Kidney glomerular epithelial cell (primary cell): ENCODE measurements at places on chromosomes 6 and 20.

DNA sequence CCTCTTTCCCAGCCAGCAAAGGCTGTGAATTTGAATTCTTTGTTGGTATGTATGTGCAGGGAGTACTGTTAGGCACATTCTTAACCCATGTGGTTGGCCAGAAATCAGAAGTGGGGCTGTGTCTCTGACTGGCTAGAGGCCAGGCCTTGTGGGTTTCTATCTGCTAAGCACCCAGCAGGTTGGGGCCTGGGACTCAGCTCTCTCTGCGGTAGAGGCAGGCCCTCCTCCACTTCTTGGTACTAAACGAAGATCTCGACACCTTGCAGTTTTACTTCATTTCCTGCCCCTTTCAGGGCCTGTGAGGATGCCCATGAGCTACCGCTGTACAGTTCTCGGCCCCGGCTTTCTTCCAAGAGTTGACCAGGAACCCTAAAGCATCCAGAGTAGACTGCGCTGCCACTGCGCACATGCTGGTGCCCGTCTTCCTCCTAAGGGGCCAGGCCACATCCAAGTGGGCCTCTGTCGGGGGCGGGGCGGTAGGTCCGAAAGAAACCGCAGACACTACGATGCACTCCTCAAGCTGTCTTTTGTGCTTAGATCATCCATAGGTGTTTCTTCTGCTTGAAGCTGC is 51.1 kb downstream of the TCP11 start:
- peak; percentile 49 for DNase-seq

GRCh38 chr20:32115211-32115767 is 5.8 kb downstream of the TM9SF4 start:
- DNase-seq: no peak

DNA sequence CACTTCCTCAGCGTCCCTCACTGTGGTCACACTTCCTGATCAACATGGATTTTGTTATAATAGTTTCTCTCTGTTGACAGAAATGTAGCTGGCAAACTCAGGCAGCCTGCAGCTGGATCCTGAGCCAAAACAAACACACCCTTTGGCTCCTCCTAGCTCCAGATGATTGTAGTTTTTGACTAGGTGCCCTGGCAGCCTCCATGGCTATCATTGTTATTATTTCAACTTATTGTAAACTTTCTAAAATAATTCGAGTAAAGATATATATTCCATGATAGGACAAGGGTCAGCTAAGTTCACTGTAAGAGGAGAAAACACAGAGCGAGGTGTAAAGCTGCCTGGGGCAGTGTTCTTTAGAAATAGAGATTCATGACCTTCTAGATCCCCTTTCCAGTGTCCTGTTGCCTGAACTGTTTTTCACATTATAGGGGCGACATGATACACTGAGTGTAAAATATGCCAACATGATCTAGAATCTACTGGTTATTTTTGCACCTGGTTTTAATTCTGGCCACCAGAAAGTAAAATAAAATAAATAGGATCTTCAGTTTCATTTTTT is 98.2 kb upstream of the HDGFL1 start:
- peak; percentile 31 for DNase-seq

GRCh38 chr6:157625111-157625510 is 197.9 kb upstream of the SNX9 start:
- no peak for DNase-seq

DNA sequence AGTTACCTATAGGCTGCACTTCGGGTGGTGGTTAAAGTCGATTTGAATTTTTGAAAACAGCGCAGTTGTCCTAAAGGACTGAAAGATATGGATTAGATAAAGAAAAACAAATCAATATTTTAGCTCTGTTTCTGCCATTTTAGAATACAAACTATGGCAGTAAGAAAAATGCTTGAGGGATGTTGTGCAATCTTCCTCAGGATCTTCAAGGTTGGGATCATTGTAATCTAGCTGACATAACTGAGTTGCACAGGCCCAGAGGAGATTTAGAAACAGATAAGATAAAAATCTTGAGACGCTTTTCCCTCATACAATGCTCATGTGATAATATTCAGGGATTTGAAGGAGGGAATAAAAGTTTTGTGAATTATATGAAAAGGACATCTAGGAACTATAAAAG is 926 bp downstream of the PEX3 start:
- DNase-seq: no peak

- peak; percentile 52 for DNase-seq
These were observed 121.0 kb downstream of the MRPL14 start for GRCh38 chr6:44006123-44006871.

DNA sequence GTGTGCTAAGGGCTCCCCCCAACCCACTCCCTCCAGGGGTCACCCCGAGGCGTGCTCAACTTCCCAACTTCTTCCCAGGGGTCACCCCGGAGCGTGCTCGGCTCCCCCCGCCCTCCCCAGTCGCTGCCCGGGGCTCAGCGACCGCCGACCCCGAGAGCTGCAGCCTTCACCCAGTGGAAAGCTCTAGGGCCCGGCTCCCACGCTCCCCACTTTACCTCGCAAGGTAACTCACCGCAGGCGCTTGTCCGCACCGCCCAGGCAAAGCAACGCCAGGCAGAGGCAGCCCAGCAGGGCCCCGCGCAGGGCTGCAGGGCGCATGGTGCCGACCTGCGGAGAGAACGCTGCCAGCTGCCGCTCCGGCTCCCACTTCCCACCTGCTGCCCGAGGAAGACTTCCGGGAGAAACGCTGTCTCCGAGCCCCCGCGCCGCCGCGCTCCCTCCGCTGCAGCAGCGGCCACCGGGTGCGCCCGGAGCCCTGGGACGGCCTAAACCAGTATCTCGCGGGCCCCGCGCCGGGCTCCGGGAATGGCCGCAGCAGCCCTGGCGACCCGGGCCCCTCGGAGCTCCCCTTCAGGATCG is 396 bp downstream of the RNASET2 start:
- DNase-seq: no peak

GRCh38 chr20:10427060-10427692 is 6.8 kb downstream of the MKKS start:
- peak; percentile 17 for DNase-seq

DNA sequence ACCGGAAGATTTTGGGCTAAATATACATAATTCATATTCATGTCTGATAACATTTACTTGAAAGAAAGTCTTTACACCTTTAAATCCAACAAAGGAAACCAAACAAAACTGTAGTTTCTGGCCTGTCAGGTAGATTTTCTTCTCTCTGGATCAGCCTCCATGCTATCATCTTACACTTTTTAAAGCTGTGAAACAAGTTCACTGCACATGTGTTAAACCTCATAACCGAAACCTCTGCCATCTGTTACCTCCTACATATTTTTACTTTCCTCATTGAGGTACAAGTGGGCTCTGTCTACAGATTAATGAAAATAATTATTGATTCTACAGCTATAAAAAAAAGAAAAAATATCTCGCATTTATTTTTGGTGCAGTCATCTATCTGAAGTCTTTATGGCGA is 149.9 kb downstream of the RALGAPA2 start:
- no peak for DNase-seq

GRCh38 chr6:161890832-161891297 is 617.0 kb upstream of the AGPAT4 start:
- no peak for DNase-seq

- DNase-seq: peak; percentile 11
These were observed 275.8 kb upstream of the PRDM1 start for GRCh38 chr6:105810105-105810921.

- DNase-seq: no peak
These were observed 280.4 kb upstream of the TAB2 start for GRCh38 chr6:149037051-149037671.

DNA sequence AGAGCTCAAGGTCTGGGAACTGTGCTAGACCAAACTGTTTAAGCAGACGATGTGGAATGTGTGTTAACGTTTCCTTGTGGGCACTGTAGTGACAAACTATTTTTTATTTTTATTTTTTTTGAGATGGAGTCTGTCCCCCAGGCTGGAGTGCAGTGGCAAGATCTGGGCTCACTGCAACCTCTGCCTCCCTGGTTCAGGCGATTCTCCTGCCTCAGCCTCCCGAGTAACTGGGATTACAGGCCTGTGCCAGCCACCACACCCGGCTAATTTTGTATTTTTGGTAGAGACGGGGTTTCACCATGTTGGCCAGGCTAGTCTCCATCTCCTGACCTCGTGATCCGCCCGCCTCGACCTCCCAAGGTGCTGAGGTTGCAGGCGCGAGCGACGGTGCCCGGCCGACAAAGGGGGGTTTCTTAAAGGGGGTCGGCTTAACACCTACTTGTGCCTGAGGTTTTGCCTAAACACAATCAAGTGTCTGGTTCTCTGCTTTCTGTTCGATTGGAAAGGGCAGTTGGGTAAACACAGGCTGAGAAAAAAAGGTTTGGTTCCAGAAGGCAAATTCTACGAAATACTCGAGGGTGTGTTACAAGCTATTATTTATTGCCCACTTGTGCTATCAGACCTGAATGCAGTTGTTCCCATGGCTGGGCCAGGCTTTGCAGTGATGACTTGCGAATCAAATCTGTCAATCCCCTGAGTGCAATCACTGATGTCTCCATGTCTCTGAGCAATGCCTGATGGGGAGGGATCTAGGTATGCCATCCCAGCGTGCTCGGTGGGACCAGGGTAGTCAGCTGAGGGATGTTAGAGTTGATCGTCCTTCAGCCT is 1.3 kb downstream of the NOP56 start:
- DNase-seq: no peak

DNA sequence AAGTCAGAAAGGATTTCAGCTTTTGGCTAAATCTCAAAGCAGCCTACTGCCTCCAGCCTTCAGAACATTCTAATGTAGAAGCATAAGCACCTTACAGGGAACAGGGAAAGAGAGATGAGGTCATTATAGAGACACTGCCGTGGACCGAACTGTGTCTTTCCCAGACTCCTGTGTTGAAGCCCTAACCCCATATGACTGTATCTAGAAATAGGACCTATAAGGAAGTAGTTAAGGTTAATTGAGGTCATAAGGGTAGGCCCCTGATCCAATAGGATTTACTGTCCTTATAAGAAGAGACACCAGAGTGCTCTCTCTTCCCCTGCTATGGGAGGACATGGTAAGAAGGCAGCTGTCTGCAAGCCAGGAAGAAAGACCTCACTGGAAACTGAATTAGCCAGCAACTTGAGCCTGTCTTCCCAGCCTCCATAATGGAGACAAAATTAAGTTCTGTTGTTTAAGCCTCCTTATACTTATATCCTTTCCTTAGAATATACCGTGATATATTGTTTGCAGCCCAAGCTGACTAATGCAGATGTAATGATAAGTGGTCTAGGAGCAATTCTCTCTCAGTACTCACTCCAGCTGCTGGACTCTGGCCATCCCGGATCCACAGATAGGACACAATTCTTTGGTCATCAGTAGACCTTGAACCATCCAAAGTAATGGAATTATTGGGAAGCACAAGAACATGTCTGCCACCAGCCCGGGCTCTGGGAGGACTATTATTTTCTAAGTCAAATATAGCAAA is 71.4 kb downstream of the ALDH5A1 start:
- DNase-seq: no peak

- no peak for DNase-seq
These were observed 10.5 kb downstream of the MANBAL start for GRCh38 chr20:37299718-37300528.

DNA sequence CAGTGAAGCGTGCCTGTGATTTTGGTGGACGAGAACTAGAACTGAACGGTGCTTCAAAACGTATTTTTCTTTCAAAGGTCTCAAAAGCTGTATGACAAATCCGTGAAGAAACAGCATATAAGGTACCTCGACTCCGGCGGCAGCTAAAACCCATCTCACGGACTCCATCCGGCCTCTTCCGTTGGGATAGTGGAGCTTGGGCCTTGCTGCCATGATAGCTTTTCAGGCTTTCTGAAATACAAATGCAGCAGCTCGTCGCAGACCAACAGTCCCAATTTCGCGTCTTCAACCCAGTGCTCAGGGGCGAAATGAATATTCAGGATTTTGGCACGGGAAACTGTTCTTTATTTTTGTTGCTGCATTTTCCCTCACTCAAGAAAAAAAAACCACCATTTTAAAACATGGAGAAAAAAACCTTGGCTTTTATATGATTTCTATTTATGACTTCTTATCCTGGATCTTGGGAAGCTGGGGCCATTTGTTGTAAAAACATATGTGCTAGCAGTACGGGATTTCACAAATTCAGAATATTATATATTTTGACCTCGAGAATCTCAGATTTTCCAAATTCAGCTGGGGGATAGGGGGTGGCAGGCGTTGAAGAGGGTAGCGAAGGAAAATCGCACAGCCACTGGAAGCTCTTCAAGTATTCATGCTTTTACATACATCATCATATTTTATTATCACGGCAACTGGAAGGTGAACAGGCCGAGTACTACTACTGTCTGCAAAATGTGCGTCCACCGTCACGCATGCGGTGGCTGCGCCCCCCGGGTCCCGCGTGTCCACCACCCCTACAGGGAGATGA is 849 bp downstream of the GSTA4 start:
- DNase-seq: peak; percentile 38
